ENCODE measurements at places on chromosomes 5 and 9.

GRCh38 chr5:59299006-59299405, 594.5 kb downstream of the PDE4D start:
- DNase-seq, result no peak

GRCh38 chr9:123848447-123849085, 81.4 kb downstream of the DENND1A start:
- no peak for DNase-seq

DNA sequence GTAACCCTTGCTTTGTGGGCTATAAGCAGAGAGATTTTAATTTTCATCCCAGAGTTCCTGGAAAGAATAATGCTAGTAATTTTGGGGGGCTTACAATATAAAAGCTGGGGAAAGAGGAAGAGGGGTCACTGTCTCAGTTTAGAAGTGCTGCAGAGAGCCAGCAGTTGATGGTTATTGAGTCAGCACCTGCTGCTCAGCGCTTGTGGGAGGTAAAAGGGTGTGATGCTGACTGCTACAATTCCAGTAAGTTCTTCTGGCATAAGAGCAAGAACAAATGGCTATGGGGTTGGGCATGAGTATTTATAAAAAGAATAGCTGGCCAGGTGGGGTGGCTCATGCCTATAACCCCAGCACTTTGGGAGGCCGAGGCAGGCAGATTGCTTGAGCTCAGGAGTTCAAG, 88.5 kb downstream of the MAST4 start:
- no peak for DNase-seq

GRCh38 chr5:132510076-132510475, 19.5 kb upstream of the IRF1 start:
- no peak for DNase-seq

DNA sequence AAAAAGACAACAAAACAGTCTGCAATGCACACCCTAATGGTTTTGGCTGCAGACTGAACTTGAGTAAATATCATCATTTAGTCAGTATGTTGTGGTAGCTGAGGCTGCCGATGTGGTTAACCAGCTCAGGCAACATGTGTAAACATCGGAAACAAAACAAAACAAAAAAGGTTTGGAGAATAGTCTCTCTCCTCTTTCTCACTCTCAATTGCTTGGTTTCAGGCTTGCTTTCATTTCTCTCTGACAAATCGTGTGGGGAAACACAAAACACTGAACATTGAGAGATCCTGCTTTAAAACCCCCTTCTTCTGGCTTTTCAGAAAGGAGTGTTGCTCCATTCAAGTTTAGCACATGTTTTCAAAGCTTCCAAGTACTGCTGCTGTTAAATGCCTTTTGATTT, 453.3 kb downstream of the BNC2 start:
- no peak for DNase-seq

DNA sequence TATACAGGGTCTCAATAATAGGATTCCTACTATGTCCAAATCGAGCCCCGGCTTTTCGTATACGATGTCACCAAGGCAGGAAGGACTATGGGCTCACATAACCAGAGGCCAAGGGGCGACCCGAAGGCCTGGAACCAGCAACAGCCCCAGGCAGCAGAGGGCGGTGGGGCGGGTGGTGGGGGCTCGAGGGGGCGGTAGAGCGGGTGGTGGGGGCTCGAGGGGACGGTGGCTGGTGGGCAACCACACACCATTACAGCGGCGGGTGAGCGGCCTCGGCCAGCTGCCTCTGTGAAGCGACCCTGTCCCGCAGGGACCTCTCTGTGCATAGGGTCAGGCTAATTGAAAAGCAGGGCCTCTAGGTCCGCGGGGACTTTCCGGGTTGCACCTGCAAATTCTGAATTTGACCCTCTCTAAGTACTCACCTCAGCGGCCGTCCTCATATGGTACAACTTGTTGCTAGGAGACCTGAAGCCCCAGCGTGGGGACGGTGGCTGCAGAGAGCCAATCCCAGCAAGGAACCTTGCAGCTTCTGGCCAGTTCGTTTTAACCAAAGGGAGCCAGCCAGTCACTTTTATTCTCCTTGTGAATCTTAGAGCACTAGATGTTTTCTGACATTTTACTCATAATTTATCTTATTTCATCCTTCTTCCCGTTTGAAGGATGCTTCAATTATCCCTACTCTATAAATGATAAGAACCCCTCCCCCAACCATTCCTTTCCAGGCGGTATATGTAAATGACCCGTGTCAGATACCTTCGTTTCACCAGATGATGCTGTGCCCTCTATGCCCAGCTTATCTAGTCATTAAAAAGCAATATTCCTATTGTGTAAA, at the start of gene NME5:
Gene NME5, minus strand, starts transcription at position 480 of the 832 bp plus-strand sequence. CDS start 648 bp downstream, outside the sequence.
- peak; percentile 22 for DNase-seq

DNA sequence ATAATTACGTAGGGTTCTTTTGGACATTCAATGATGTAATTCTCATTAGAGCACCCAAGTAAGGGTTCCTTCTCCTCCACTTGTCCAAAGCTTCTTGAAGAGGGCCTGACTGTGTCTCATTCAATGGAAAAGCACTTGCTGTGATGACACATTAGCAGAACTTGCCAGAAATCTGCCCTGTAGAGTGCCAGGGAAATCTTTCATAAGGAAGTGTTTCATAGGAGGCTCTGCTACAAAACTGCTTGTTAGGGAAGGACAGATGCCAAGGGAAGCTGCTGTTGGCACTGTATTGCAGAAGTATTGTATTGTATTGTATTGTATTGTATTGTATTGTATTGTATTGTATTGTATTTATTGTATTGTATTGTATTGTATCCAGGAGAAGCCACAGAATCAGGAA, 45.5 kb upstream of the MPDZ start:
- peak; percentile 2 for DNase-seq

DNA sequence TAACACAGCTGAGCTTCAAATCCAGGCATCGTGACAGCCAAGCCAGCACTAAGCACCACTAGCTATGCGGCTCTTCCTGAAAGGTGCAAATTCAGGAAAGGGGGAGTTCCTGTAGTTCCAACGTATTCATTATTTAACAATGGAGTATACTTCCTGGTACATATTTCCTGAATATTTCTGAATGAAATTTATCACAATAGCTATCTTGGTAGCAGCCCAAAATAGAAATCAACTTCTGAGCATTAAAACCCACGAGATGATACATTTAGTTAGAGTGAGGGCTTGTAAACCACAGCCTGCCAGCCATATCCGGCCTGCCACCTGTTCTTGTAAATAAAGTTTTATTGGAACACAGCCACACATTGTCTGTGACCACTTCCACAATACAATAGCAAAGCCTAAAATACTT, 109.7 kb upstream of the RETREG1 start:
- no peak for DNase-seq

- DNase-seq, result no peak
Observed at GRCh38 chr9:28922891-28923290, 1349.6 kb upstream of the C9orf72 start.
